ENCODE measurements at places on chromosomes 5 and 9. TPM values are rescaled to one million over a fixed set of nuclear protein-coding genes. Genes with fewer than 3 reads are reported as not detected.
A peak's percentile ranks its signal among the peaks of the same experiment; 100 is the strongest.

The LCP2 gene
- 0.50 TPM for total RNA-seq

The PLAC8L1 gene
- 0.52 TPM for total RNA-seq

The SPATA31E1 gene
- not detected for total RNA-seq

The CBY3 gene
- total RNA-seq, result not detected

The IFNB1 gene
- not detected for total RNA-seq

GRCh38 chr5:41637869-41638268 is 127.5 kb upstream of the PLCXD3 start:
- no peak overlapping the region for H3K4me3 ChIP-seq
- H3K27ac ChIP-seq, result no peak overlapping the region
- peaks cover 2% of the 10 kb centered on the region for H3K4me1 ChIP-seq
- no peaks in the 10 kb centered on the region for H3K36me3 ChIP-seq
- H3K27me3 ChIP-seq, result no peaks in the 10 kb centered on the region
- DNase-seq, result no peak

DNA sequence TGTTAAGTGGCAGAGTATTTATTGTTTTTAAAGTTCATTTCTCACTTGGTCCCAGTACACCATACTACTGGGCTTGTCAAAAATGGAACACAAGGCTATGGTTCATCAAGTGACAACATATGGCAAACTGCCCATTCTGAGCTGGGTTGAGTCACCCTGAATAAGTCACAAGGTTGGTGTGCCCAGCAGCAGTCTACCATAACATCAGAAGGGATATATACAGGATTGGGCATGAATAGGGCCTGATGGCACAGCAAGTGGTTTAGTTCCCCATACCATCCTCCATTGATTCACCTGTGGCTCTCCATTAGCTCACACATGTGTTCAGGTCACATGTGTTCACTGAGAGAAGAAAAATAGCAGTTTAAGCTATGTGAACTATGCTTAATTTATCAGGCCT is 249.8 kb upstream of the PRDM9 start:
- no peak overlapping the region for H3K27ac ChIP-seq
- H3K4me1 ChIP-seq, result no peaks in the 10 kb centered on the region
- no peak for DNase-seq
- H3K4me3 ChIP-seq, result no peak overlapping the region

DNA sequence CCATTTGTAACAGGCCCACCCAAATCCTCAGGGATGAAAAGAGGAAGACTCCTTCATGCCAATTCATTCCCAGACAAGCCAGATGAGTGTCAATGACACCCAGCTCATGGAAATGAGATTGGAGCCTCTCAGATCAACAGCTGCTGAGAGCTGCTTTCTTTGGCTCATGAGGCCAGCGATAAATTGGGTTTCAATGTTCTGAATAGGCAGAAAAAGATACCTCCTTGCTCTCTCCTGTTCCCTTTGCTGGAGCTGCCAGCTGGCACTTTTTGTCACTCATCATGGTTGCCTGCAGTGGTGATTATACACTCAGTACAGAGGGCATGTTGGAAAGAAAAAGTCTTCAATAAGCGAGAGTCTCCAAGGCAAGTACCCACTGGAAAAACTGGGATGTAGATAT is 47.1 kb downstream of the SH3RF2 start:
- H3K4me1 ChIP-seq, result peaks cover 39% of the 10 kb centered on the region
- H3K36me3 ChIP-seq, result no peaks in the 10 kb centered on the region
- no peaks in the 10 kb centered on the region for H3K27me3 ChIP-seq
- no peak overlapping the region for H3K4me3 ChIP-seq

- no peak overlapping the region for H3K4me3 ChIP-seq
- H3K27ac ChIP-seq, result no peak overlapping the region
- no peaks in the 10 kb centered on the region for H3K27me3 ChIP-seq
- no peaks in the 10 kb centered on the region for H3K36me3 ChIP-seq
Measured at GRCh38 chr5:178785999-178786398, 55.5 kb upstream of the ZNF354A start.

DNA sequence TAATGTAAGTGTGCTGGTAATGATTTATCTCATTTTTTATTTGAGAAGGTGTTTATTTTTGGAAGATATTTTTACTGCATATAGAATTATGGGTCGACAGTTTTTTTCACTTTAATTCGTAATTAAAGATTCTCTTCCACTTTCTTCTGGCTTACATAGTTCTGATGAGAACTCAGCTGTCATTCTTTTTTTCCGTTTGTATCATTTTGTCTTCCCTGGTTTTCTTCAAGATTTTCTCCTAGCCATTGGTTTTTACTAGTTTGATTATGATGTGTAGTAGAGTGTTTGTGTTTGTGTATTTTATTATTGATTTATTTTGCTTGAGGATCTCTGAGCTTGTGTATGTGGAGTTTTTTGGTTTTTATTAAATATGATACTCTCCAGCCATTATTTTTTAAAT is 21.7 kb downstream of the SLF1 start:
- peaks cover 56% of the 10 kb centered on the region for H3K36me3 ChIP-seq
- H3K4me1 ChIP-seq, result no peaks in the 10 kb centered on the region
- DNase-seq, result no peak
- no peak overlapping the region for H3K27ac ChIP-seq
- peak overlapping the region; percentile 14 for H3K4me3 ChIP-seq

GRCh38 chr9:88953381-88954029 is 37.8 kb upstream of the S1PR3 start:
- H3K4me1 ChIP-seq, result peaks cover 25% of the 10 kb centered on the region
- H3K27me3 ChIP-seq, result no peaks in the 10 kb centered on the region
- H3K4me3 ChIP-seq, result no peak overlapping the region
- no peak overlapping the region for H3K27ac ChIP-seq
- no peaks in the 10 kb centered on the region for H3K36me3 ChIP-seq

DNA sequence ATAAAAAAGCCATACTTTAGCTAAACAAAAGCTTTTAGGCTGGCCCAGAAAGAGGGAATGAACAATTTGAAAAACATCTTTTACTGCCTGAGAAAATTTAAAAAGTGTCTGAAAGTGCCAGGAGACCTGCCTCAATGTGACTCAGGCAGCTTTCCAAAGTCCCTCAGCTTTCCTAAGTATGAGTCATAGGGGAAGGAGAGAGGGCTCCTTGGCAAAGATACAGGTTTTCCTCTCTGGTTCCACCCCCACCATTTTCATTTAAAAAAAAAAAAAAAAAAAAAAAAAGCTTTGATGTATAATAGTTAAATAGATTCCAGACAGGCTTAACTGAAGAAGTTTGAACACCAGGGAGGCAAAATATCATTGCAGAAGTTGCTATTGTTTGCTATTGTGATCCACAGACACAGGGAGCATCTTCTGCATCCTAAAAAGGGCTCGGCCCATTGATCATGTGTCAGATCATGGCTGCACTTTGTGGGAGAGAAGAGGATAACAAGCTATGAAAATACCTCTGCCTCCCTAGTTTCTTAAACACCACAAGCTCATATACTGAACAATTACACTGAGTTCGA is 71.5 kb downstream of the MRPS27 start:
- H3K27me3 ChIP-seq, result no peaks in the 10 kb centered on the region
- H3K36me3 ChIP-seq, result no peaks in the 10 kb centered on the region
- H3K4me3 ChIP-seq, result no peak overlapping the region
- H3K27ac ChIP-seq, result peak overlapping the region; percentile 40
- peaks cover 6% of the 10 kb centered on the region for H3K4me1 ChIP-seq
- no peak for DNase-seq

DNA sequence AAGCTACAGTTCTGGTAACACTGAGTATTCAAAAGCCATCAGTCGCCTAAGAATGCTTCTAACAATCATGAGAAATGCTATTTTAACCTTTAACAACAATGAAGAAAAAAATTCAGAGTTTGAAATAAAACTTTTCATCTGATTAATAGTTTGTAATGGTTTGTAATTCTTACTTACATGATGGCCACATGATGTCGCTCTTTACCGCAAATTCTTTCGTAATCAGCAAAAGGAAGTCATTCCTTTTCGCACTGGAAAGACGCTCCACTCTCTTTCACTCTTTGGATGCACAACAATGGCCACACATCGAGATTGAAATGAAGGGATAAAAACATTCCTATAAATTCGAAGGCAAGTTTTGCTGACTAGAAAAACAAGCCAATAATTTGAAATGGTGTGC is at the start of gene PCDHA7:
Gene PCDHA7, plus strand, starts transcription at position 277 of the 400 bp plus-strand sequence. Its CDS starts 115 bp downstream, at position 392.
- DNase-seq, result no peak
- H3K27me3 ChIP-seq, result no peaks in the 10 kb centered on the region
- no peaks in the 10 kb centered on the region for H3K36me3 ChIP-seq
- no peak within 1 kb of the TSS for H3K27ac ChIP-seq

DNA sequence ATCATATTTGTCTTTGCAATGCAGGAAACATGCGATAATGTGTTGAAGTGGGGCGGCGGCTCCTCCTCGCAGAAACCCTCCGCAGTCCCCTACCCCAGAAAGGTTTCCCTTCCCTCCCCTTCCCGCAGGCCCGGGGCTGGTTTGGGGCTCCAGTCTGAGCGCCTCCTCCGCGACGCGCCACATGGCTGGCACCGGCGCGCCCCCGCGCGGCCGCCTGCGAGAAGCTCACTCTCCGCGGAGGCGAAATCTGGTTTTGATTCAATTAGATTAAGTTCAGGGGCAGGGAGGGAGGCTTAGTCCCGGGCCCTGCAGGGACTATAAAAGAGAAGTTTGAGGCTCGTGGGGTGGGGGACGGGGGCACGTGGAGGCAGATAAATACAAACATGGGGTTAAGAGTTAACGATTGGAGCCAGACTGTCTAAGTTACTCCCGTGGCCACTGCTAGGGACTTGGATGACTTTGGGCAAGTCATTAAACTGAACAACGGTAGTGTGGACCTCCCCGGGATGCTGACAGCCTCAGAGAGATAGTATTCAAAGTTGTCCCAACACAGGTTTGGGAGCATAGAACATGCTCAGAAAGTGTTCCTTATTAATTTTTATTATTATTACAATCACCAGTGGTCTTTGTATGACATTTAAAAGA is 69.4 kb downstream of the MSX2 start:
- no peak overlapping the region for H3K27ac ChIP-seq
- H3K36me3 ChIP-seq, result no peaks in the 10 kb centered on the region
- no peak overlapping the region for H3K4me3 ChIP-seq

DNA sequence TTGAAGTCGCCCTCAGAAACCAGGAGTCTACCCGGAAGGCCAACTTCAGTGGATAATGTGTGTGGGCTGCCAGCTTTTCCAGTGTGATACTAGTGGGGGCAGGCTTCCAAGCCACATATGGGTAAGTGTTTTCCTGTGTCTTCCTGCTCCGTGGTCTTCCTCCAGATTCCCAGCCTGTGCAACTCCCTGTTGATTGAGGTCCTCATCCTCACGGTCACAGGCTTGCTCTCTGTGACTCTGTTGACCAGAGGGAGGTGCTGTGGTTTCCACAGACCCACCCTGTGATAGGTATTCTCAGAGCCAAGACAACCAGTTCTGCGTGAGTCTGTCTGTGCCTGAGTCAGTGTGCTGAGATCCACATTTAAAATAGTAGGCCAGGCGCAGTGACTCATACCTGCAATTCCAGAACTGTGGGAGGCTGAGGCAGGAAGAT is 388.0 kb upstream of the IRX2 start:
- no peak for DNase-seq
- no peak overlapping the region for H3K27ac ChIP-seq
- no peak overlapping the region for H3K4me3 ChIP-seq
- no peaks in the 10 kb centered on the region for H3K27me3 ChIP-seq
- no peaks in the 10 kb centered on the region for H3K4me1 ChIP-seq
- H3K36me3 ChIP-seq, result no peaks in the 10 kb centered on the region

DNA sequence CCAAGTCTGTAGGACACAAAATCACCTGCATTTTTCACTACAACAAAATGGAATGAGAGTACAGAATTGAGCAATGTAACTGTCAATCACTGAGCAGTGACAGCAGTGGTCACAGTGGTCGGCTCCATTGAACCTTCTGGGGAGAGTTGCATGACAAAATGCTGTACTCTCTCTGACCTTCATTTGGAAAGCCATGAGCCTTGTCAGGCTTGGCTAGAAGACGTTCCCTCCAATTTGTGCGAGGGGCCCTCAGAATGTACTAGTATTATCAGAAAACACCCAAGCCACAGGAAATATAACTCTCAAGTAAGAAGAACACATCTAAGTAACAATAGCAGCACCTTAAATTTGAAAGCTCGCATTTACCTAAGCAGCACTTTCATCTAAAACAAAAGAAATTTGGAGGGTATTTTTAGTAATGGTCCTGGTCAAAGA is 425.6 kb upstream of the MEF2C start:
- H3K27me3 ChIP-seq, result no peaks in the 10 kb centered on the region
- H3K36me3 ChIP-seq, result no peaks in the 10 kb centered on the region
- H3K27ac ChIP-seq, result no peak overlapping the region
- H3K4me3 ChIP-seq, result no peak overlapping the region

- H3K36me3 ChIP-seq, result no peaks in the 10 kb centered on the region
- H3K4me3 ChIP-seq, result no peak overlapping the region
- H3K4me1 ChIP-seq, result no peaks in the 10 kb centered on the region
- no peak overlapping the region for H3K27ac ChIP-seq
- no peak for DNase-seq
Measured at GRCh38 chr5:58545912-58546311, 37.0 kb upstream of the RAB3C start.

- H3K27me3 ChIP-seq, result no peaks in the 10 kb centered on the region
- H3K4me1 ChIP-seq, result peaks cover 10% of the 10 kb centered on the region
- no peak overlapping the region for H3K4me3 ChIP-seq
- no peaks in the 10 kb centered on the region for H3K36me3 ChIP-seq
- H3K27ac ChIP-seq, result no peak overlapping the region
Measured at GRCh38 chr5:124398460-124398859, 348.0 kb downstream of the ZNF608 start.

DNA sequence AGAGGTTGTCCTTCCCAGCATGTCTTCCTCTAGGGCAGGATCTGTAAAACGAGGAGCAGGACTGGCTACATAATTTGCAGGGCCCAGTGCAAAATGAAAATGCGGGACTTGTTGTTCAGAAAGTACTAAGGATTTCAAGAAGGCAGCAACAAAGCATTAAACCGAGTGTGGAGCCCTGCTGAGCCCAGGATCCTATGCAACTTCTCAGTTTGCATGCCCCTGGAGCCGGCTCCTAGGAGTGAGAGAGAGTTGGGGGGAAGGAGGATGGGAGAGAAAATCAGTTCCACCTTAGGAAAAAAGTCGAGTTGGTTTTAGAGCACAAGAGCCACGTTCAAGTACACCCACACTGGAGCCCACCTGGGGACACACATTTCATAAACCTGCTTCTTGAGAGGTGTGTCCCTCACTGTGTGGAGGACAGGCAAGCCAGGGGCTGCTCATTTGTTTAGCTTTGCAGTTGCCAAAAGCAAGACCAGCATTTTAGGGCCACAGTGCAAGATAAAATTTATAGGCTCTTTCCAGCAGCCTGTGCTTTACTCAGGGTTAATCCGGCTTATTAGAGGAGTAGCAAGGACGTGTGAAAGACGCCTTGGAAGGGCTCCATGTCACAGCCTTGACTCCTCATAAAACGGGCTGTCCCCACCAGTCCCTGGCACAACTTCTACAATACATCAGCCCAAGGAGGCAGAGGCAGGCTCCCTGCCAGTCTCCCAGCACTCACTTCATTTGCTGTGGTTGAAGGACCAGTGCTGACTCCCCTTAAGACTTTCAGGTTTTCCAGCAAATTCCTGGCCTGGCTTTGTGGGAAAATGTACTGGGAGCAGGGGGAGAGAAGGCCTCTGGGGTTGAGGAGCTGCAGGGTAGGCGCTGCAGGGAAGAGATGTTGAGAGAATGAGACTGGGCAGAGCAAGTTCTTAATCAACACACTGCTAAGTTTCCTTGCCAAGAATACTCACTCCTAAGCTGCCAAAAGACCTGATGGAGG is 159.7 kb upstream of the SEMA6A start:
- H3K4me3 ChIP-seq, result peak overlapping the region; percentile 44
- H3K36me3 ChIP-seq, result no peaks in the 10 kb centered on the region
- H3K4me1 ChIP-seq, result peaks cover 21% of the 10 kb centered on the region
- peak; percentile 75 for DNase-seq
- H3K27ac ChIP-seq, result no peak overlapping the region
- no peaks in the 10 kb centered on the region for H3K27me3 ChIP-seq
